NCI-H226 (cell line): ENCODE measurements at places on chromosomes 12 and 14.

DNA sequence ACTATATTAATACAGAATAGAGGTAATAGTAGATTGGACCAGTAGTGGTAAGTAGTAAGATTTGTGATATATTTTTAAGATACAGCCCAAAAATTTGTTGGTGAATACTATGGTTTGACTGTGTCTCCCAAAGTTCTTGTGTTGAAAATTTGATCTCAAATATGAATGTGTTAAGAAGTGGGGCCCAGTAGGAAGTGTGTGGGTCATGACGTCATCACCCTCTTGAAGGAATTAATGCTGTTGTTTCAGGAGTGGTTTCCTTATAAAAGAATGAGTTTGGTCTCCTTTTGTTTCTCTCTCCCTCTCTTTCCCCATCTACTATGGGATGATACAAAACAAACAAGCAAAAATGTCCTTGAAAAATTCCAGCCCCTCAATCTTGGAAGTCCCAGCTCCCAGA lies 16.3 kb downstream of the LUM start:
- DNase-seq = no peak

GRCh38 chr14:102750376-102750775 lies 26.9 kb upstream of the TRAF3 start:
- no peak for DNase-seq

DNA sequence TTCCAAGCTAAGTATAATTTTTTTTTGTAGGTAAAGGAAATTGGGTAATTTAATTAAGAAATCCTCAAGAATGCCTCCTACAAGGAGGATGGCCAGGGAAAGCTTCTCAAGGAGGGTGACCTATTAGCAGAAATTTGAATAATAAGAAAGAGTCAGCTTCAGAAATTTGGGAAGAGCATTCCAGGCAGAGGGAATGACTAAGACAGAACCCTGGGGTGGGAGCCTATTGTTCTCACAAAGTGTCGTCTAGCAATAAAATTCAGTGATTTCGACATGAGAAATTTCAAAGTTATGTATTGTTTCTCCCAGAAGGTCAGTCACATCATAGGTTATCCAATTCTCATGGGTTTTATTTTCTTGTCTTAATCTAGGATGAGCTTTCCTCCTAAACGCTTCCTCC lies 1168.4 kb downstream of the AACS start:
- DNase-seq = no peak

DNA sequence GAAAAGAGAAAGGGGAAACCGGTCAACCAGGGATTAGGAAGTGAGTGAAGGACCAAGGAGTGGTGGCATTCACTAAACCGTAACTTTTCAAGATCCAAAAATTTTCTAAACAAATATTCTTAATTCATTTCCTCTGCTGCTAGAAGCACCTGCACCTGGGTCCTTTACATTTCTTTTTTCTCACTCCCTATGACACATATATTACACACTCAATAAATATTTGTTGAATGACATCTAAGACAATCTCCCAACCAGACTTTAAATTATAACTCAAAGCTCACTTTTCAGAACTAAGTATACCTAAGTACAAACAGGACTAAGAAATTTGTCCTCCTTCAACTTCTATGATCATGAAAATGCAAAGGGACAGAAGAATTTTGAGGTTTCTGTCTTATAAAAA lies 11.1 kb downstream of the TTC5 start:
- DNase-seq = no peak
